Hematopoietic multipotent progenitor cell treated with erythropoietin and hydrocortisone succinate and interleukin-3 and kit ligand, for 8 days (in vitro differentiated cells): ENCODE measurements at places on chromosomes 12 and 14.

DNA sequence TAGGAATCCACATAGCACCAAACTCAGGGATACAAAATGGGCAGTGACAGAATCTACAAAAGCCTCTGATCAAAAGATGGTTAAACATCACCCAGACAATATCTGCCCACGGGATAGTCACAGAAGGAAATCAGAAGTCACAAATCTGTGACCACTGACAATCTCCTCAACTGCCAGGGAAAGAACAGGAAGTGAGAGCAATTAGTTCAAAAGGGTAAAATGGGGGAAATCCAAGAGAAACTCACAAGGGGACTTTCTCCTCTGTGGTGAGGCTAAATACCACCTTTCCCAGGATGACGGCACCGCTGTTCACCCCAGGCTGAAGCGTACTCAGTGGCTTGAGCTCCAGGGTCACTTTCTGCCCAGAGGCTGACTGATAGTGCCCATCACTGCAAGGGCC, 10.7 kb downstream of the TTC5 start:
- DNase-seq = no peak

DNA sequence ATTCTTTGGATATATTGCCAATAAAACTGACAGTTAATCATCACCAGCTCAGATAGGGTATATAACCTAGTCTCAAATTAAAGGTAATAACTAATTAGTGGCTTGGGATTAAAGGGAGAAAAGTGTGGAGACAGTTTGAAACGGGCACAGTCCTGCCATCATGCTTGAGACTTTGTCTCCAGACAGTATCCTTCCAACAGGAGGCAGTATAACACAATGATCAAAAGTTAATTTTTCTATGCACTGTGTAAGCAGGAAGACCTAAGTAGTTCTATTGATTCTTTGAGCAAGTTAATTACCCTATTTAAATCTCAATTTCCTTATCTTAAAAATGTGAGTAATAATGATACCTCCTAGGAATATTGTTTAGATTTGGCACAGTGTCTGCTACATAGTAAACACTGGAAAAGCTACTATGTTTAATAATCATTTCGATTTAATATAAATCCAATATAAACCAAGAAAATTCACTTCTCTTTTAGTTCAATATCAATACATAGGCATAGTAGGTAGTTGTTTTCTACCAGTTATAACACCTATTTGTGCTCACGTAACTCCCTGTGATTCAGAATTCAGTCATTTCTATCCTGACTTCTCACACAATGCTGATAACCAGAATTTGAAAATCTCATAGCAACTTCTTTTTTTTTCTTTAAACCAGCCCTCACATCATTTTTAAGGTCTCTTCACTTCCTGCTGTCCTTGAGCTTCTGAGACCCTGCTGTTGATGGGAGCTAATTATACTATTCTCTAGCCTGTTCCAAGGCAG, 53.7 kb downstream of the GALNT4 start:
- peak; percentile 78 for DNase-seq

DNA sequence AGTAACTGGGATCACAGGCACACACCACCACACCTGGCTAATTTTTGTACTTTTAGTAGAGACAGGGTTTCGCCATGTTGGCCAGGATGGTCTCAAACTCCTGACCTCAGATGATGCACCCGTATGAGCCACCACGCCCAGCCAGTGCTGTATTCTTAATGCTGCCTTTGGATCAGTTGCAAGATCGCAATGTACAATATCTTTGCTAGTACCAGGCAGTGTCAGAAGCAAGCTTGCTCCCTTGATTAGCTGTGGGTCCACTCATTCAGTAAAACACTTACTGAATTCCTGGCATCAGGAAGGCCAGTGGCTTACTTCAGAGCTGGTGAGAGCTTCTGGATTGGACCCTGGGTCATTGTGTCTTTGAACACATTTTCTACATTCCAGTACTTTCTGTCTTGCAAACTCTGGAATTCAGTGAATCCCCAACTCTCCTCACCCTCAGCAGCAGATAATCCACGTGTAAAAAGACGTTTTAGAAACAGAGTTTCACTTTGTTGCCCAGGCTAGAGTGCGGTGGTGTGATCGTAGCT, 1183.7 kb downstream of the AACS start:
- DNase-seq = no peak

DNA sequence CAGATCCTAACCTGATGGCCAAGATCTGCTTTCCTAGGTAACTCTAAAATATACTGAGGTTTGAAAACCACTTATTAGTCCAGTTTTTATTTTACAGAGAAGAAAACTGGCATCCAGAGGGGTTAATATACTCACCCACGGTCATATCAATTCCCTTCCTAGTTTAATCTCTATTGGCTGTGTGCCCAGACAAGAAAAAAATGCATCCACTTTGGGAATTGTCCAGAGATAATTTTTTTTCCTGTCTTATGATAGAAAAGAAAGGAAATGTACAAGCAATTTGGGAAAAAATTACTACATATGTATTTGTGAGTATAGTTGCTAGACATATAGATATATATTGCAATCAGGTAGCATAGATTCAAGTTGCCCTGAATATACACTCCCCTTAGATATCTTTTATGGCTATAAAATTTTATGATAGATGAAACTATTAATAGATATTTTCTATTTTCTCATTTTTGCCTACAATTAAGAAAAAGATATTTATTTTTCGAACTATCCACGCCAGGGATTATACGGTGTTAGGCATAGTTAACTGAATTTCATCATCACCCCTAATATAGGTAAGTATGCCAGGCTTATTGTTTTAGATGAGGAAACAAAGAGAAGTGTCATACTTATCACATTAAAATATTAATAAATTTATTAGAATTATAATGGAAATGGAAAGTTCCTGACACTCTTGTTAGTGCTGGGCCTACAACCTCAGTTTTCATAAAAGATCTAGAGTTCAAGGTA, 100.5 kb upstream of the SLC38A2 start:
- DNase-seq = peak; percentile 20

DNA sequence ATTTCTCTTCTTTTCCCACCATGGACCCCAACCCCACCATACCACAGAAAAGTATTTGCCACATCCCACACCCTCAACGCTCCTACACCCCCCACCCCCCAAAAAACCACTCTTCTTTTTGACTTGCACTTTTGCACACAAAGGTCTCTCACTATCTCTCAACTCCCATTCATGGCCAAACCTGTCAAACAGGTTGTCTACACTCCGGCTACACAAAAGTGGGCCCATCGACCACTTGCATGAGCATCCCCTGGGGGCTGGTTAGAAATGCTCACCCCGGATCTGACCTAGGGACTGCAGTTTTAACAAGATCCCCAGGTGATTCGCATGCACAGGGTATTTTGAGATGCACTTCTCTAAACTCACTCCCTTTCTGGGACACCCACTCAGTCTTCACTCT, 248.2 kb downstream of the DPF3 start:
- no peak for DNase-seq

DNA sequence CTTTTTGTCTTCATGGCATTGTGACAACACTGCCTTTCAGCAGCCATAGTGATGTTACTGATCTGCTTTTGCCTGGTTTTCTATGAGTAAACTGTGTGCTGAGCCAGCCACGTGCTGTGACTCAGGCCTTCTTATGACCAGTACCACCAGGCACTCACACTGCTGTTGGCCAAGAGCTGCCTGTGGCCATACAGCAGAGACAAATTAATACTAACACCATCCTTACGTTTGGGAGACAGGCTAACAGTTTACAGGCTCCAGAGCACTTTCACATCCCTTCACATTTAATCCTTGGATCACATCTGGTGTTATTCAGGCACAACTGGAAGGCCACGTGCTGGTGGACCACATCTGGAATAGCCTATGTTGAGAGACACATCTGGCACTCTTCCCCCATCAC, 377.9 kb downstream of the CCDC91 start:
- no peak for DNase-seq

GRCh38 chr12:107607464-107608392, 77.9 kb upstream of the PWP1 start:
- peak; percentile 66 for DNase-seq

- no peak for DNase-seq
Measured at GRCh38 chr14:100138082-100138787, 21.2 kb downstream of the DEGS2 start.

GRCh38 chr14:102517392-102518062, 8.0 kb upstream of the ANKRD9 start:
- DNase-seq = no peak

DNA sequence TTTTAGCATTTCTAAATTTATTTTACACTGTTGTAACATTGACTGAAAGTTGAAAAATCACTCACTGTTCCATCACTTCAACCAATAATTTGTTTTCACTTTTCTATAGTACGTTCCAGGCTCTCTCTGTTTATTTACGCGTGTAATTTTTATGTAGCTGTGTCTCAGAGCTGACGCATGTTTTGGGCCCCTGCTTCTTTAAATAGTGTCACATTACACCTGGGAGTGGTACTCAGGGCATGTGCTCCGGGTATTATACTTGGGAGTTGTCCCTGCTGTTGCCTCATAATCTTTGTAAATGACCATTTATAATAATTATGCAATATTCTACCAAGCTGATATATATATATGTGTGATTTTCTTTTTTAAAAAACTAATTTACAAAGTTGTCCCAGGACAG, 132.8 kb upstream of the CPM start:
- DNase-seq = no peak

- DNase-seq = no peak
Measured at GRCh38 chr12:64522807-64523206, 70.9 kb downstream of the TBK1 start.

DNA sequence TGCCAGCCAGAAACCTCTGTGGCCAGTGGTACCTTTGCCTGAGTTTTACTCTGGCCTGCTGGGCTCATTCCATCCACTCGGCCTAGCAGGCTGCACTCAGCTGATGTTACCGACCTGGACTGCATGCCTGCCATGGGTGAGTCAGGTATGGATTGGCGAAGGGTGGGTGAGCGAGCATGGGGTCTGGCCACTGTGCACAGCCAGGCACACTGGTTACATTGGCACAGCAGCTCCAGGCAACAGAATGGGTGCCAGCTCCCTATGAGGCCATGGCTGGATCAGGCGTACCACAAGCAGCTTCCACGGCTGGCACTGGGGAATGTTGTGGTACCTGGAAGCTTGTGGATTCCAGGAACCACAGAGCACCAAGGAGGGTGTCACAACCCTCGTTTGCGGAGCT, 685.7 kb downstream of the SLC16A7 start:
- no peak for DNase-seq

GRCh38 chr14:57816568-57817284, 49.2 kb downstream of the SLC35F4 start:
- DNase-seq = no peak

GRCh38 chr14:79089576-79089975, 919.4 kb downstream of the NRXN3 start:
- DNase-seq = no peak

DNA sequence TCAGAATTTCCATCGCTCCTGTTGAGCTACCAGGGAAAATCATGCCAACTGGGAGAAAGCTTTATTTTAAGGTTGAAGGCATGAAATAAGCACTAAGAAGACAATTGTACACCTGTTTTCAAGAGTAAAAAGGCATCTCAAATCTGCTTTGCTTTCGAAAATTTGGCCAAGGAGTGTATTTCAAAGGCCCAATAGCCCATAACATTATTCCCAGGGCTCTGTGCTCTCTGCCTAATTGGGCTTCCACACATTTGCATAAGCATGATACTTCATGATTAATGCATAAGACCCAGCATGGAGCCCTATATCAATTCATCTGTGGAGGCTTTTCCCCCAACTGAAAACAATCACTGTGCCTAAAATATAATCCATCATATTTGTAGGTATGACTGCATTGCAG, 258.5 kb downstream of the NOVA1 start:
- DNase-seq = no peak

DNA sequence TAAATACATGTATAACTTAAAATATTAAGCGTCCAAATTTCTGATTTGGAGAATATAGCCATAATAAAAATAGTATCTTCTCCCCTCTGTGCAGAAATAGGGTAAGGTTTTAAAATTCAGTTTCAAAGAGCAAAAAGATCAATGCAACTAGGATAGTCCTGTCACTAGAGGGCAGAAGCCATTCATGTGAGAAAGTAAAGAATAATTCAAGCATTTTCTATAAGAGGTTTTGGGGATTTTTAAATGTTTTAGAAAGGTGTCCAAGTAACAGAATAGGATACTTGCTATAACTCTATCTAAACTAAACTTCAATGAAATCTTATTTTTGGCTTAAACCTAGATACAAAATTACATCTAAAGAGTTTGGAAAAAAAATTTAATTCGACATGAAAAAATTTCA, 50.3 kb downstream of the ADAMTS20 start:
- peak; percentile 6 for DNase-seq

DNA sequence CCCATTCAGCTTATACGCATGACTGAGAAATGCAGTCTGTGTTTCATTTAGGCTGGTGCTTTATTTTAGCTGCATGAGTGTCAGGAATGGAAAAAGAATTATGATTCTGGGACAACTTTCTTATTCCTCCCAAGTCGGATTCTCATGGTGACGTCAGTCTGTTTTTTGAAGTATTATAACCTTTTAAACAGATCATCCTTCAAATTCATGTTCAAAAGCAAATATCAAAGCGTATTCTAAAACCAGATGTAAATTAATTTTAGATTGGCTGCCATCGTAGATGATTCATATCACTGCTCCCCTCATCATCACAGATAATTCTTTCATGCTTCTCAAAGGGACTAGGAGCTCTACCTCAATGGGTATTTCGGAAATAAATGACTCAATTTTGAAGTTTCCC, 15.0 kb downstream of the FNTB start:
- DNase-seq = no peak

DNA sequence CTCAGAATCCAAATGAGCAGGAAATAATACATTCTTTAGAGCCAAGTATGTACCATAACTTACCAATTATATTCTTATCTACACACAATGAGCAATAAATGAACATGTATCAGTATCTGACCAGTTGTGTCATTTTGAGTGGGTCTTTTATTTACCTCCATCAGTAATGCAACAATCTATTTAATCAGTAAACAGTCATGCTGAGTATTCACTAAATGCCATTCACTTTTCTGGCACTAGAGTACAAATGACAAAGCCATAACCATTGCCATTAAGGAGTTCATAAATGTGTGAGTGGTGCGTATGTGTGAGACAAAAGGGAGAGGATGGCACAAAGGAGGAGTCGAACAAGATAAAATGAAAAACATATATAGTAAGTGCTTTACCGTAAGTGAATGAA, 1.5 kb upstream of the STRAP start:
- DNase-seq = no peak

DNA sequence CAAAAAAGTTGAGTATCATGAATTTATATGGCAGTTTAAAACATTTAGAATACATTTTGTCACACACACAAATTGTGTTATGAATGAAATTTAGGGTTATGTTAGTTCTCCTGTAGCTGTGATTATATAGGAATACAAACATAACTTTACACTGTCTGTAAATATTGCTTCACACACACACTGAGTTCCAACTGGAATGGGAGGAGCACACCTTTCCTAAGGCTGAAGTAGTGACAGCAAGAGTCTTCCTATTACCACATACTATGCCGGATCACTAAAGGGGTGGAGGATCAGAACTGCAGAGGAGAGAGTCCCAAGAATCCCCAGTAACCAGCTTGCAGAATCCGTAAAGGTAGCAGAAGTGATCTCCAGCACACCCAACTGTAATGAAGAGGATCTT, 63.7 kb downstream of the DNAI7 start:
- no peak for DNase-seq
